Immature natural killer cell (primary cell): ENCODE measurements at places on chromosomes 3 and 15.

GRCh38 chr3:194574639-194575483, 58.4 kb downstream of the TMEM44 start:
- DNase-seq: no peak

DNA sequence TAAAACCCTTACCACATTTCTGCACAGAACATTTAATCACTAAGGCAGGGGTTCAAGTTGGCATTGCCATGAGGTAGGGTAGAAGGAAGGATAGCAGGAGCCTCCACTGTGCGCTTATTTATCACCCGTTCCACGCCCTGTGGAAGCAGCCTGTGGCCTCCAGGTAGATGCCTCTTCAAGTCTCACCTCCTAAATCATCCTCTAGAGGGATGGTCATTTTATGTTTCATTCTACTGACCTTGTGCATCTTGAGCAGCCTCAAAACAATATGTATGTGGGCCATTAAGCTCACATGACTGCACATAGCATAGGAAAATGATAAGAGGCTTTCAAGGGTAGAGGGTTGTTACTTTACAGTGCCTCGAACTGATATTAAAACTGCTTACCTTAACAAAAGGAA, 546.2 kb downstream of the GRM7 start:
- no peak for DNase-seq

DNA sequence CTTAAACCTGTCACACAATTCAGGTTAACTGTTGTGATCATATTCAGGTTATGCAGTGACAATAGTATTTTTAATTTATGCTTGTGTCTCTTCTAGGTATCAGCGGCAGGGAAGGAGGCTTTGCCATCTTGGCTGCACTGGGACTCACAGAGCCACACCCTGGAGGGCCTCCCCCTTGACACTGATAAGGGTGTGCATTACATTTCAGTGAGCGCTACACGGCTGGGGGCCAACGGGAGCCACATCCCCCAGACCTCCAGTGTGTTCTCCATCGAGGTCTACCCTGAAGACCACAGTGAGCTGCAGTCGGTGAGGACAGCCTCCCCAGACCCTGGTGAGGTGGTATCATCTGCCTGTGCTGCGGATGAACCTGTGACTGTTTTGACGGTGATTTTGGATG, 23.6 kb upstream of the BSN start:
- DNase-seq: no peak

GRCh38 chr3:58077596-58078285, 69.5 kb downstream of the FLNB start:
- DNase-seq: no peak

- DNase-seq: no peak
Observed at GRCh38 chr3:58560771-58561311, 16.4 kb downstream of the FAM107A start.

DNA sequence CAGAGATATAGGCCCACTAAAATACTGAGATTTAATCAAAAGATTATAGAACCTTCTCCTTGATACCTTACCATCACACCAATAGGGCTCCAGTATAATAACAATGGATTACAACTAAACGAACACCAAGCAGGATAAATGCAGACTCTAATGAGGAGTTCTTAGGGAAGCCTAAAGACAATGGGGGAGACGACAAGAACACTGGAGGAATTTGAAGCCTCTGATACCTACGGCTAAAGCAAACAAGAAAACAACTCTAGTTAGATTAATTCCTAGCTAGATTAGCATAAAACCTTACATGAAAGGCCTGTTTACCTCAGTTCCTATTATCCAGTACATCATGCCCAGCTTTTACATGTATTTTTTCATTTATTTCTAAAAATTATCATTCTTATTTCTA, 35.1 kb downstream of the NGLY1 start:
- no peak for DNase-seq

DNA sequence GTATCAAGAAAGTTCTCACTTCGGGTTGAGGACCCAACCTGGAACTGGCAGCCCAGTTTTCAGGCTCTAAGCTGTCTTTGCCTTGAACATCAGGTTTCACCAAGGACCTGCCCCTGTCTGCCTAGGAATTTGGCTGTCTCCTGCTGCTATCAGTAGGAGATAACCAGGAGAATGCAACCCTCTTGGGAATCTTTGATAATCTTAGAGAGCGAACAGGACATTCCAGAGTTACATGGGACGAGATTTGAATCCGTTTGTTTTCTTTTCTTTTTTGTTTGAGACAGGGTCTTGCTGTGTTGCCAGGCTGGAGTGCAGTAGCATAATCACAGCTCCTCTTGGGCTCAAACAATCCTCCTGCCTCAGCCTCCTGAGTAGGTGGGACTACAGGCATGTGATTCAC, 18.0 kb upstream of the EIF1B start:
- DNase-seq: no peak

DNA sequence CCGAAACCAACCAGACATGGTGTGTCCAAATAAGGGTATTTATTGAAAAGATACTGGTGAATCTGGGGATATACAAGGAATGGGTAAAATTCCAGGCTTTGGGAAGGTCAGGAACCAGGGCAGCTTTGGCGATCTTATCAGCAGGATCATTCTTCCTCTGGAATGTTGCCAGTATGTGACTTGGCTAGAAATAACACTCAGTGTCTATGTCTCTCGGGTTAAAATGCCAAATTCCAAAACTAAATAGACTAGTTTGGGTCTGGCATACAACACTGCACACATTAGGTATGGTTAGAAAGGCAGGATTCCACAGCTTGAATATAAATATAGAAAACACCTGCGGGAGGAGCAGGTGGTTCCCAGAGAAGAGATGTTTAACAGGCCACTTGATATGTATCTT, 220.2 kb upstream of the CD96 start:
- no peak for DNase-seq

- no peak for DNase-seq
Observed at GRCh38 chr3:65685621-65686235, 353.0 kb downstream of the MAGI1 start.

GRCh38 chr3:13095408-13095937, 22.2 kb upstream of the IQSEC1 start:
- no peak for DNase-seq

- DNase-seq: no peak
Observed at GRCh38 chr3:79245284-79246138, 522.3 kb downstream of the ROBO1 start.

DNA sequence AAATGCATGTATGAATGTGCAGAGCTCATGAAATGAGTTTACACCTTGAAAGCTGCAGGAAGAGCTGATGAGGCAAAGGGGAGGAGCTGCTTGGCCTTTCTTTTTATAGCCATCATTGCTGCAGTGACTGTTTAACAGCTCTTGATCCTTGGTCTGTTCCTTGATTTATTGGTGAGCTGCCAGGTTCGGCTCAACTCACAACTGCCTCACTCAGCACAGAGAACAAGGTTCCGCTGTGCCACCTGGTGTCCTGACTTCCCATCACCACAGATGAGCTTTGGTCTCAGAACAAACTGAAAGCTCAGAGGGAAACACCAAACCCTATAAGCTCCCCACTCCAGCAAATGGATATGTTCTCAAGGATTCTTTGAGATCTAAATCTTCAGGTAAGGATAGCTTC, 626.1 kb downstream of the MAGI1 start:
- no peak for DNase-seq

GRCh38 chr3:42780892-42781700, 8.0 kb upstream of the CCDC13 start:
- DNase-seq: peak; percentile 51

DNA sequence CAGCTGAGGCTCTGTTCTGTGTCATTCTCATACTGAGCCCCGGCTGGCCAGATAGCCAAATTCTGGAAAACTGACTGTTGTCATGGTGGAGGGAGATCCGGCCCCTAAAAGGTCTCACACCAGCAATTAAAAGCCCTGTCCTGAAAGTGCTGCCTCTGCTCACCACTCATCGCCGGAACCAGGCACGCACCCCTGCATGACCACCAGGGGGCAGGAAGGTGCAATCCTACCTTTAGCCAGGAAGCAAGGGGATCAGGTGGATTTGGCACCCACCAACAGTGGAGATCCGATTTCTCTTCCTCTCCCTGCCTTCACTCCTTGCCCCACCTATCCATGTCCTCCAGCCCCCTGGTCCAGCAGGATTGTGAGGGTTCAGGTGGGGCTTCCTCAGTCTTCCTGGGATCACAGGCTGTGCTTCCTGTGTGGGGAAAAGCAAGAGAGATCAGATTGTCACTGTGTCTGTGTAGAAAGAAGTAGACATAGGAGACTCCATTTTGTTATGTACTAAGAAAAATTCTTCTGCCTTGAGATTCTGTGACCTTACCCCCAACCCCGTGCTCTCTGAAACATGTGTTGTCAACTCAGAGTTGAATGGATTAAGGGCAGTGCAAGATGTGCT, 16.1 kb upstream of the CACNA2D2 start:
- DNase-seq: peak; percentile 63

DNA sequence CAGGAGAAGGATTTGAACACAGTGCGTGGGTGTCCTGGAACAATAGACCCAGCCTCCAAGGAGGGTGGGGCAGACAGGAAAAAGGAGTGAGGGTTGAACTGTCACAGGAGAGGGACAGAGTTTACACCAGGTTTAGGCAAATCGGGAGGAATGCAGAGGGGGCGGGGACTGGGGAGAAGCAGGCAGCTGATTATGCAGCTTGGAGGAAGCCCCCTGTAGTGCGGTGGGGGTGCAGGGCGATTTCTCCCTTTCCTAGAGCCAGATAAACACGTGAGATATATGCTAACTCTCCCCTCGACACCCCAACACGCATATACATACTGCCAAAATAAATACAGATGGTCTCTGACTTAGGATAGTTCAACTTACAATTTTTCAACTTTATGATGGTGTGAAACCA, 108.6 kb upstream of the PRR20G start:
- no peak for DNase-seq

GRCh38 chr3:45258317-45258716, 32.2 kb upstream of the TMEM158 start:
- DNase-seq: no peak

DNA sequence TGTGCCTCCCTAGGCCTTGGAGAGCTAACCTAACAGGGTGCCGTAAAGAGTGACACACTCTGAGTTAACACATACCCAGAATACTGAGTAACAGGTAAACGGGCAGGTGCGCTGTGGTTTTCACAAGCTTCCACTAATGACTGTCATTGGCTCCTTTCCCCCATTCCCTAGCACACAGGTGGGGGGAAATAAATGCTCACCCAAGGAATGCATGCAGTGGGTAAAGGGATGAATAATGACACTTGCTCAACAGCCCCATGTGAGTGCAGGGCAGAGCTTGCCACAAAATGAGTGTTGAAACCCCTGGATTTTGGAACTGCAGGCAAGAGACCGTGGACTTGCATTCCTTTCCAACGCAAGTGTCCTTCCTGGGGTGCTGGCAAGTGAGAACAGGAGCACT, 57.6 kb downstream of the ADAMTS17 start:
- no peak for DNase-seq

GRCh38 chr3:42110631-42111030, 19.5 kb downstream of the TRAK1 start:
- no peak for DNase-seq

DNA sequence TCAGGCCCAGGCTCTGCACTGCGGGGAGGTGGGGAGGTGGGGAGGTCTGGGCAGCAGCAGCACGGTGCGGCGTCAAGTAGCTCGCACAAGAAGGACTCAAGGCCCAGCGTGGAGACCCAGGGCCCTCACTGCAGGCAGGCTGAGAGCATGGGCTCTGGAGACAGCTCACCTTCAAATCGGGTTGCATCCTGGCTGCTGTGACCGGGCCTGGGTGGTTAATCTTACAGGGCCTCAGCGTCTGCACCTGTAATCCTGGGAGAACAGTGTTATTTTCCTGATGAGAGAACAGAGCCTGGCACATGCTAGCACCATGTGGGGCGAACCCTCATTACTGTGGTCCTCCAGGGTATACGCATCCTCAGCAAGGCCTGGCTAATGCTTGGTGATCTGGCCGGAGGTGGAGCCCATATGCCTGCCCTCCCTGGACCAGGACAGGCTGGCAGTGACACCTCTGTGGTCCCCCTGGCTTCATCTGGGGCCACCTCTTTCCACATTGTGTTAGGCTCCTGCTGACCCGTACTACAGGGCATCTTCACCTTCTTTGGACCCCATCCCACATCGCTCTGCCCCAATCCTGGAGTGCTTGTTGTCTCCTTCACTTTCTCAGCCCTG, 55.5 kb downstream of the RGMA start:
- no peak for DNase-seq

DNA sequence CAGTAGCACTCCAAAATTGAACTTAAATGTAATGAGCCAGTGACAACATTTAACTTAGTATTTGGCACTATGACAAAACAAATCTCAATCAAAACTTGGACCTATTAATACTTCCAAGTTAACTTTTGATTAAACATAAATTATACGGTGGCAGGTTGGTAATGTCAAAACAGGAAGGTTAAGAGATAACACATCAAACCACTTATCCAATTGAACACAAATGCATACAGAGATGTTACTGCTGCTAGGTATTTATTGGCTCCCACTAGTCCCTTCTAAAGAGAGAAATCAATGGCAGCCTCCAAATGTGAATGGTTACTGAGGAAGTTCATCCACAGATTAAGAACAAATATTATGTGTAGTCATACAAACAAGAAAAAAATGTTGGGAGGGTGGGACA, 1.8 kb downstream of the GSK3B start:
- no peak for DNase-seq

DNA sequence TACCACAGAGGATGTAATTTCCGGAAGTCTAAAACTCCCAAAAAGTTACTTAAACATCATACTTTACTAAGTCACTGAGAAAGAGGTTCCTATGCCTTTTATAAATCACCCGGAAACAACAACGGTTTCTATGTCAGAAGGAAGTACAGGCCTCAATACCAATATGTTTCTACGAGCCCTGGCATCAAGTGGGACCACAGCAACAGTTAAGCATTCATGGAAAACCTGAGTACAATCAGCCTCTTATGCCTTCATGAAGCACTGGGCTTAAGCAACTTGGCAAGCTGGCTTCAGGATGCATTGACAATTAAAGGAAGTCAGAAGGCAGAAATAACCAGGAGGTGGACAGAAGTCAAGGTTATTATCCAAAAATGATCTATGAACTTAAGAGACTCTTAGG, 19.1 kb upstream of the B3GNT5 start:
- DNase-seq: no peak

GRCh38 chr15:42215913-42216829, 8.1 kb upstream of the VPS39 start:
- DNase-seq: no peak

DNA sequence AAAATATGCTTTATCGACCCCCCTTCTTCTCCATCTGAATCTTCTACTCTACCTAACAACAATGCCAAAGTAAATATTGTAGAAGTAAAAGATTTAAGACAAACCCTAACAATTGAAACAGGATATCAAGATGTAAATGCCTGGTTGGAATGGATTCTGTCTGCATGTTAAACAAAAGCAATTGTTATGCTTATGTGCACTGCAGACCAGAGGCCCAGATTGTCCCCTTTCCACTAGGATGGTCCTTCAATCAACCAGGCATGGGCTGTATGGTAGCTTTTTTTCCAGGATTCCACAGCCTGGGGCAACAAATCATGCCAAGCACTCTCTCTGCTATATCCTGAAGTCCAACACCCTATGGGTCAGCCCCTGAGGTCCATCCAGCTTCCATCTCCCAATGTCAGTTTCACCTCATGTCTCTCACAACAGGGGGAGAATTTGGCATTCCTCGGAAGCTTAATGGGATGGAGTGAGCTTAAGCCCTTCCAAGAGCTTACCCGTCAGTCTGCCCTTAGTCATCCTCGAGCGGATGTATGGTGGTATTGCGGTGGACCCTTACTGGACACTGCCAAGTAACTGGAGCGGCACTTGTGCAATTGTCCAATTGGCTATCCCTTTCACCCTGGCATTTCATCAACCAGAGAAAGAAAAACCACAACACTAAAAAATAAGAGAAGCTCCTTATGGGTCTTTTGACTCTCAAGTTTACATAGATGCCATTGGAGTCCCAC, 36.2 kb downstream of the ZNF589 start:
- DNase-seq: no peak
